ENCODE measurements at places on chromosomes 2 and 18.

DNA sequence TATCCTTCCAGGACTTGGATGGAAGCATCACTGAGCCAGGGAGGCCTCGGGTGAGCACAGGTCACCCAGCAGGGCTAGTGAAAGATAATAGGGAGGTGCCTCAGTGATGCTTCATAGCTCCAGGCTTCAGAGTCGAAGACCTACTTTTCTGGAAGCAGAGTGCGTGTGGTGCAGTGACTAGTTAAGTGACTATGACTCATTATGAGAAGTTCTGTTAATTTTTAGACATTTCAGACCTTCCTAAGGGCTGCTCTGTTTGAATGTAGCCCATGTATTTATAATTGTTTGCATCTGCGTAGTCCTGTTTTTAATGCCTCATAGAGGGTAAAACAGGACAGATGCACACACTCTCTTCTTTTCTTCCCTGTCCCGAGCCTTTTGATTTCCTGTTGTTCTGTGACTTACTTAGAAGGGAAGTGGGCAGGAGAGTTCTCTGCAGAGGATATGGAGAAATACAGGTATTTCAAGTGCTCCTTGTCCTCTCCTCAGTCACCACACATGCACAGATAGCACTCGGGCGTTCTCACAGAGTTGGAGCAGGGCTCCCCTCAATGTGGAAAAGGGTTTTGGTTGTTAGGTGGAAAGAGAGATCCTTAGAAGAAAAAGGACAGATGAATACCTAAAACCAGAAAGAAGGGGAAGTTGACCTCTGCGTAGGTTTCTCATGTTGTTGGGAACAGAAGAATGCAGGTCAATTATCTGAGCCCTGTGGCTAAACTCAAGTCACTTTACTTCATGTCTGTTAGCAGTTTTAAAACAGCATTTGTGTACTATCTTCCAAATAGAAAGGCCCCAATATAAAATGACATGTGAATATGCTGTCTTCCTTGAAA is 34.7 kb downstream of the RALB start:
- DNase-seq: no peak

- DNase-seq: no peak
Measured at GRCh38 chr2:73986085-73986681, 1.5 kb downstream of the TET3 start.

GRCh38 chr2:23734416-23734815 is 192.5 kb downstream of the ATAD2B start:
- no peak for DNase-seq

GRCh38 chr2:9060819-9061218 is 57.3 kb upstream of the MBOAT2 start:
- no peak for DNase-seq

DNA sequence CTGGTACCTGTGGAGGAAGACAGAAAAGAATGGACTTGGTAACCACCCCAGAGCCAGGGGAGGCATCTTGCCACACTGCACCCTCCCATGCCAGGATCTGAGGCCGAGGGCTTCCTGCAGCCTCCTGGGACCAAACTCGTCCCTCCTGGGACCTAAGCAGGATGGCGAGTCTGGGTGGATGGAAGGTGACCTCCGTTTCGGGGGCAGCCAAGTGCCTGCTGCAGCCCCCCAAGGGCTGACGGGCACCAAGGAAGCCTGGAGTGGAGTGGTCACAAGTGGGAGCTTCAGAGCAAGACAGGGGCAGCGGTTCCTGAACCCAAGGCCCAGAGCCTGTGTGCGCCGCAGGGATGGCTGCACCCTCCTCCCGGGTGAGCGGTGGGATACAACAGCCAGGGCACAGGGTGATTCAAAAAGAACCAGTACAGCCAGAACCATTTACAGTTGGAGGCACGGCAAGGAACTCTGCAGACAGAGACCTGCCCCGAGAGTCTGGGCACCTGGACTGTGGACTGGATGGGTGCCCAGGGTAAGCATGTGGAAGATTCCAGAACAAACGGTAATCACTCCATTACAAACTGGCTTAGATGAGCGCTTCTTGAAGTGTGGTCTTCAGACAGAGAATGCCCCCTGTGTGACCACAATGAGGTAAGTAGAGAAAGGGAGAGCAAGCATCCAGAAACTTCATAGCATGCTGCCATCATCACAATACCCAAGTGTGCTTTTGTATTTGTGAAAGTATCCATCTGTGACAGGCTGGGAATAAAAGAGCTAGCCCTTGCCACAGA is 12.1 kb downstream of the HS1BP3 start:
- DNase-seq: no peak

- no peak for DNase-seq
Measured at GRCh38 chr2:219056896-219057708, 3.6 kb downstream of the IHH start.

DNA sequence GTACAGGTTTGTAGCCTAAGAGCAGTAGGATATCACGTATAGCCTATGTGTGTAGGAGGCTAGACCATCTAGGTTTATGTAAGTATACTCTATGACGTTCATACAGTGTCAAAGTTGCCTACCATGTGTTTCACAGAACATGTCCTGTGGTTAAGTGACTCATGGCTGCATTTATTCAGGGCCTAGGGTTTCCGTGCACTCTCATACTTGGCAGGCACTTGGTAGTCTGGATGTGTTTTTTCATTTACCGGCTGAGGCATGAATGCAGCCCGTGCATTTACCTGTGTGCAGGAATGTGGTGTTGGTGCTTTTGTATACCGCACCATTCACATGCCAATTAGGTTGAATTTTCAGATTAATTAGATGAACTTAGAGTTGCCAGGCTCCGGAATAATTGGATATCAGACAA is 43.4 kb downstream of the MYL12B start:
- no peak for DNase-seq
